T-cell (primary cell): ENCODE measurements at places on chromosomes 5 and 9.

GRCh38 chr5:111582451-111582850 lies 70.1 kb upstream of the STARD4 start:
- no peak for DNase-seq

- no peak for DNase-seq
Measured at GRCh38 chr5:122751293-122751782, 23.5 kb upstream of the SNX2 start.

- DNase-seq, result no peak
Measured at GRCh38 chr5:160657622-160658458, 194.2 kb downstream of the ATP10B start.

DNA sequence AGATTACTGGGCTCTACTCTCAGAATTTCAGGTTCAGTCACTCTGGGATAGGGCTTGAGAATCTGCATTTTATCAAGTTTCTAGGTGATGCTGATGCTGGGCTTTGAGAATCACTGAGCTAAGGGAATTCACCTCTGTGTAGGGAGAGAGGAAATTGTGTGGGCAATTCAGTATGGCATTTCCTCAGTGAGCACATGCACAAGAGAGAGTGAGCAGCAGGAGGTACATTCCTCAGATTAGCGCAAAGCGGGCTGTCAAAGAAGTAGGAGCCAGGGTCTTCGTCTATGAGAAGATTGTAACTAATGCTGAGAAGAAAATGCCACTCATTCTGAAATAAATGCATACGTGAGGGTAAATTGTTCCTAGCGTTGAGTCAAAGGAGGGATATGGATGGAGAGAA lies 175.9 kb downstream of the KIF4B start:
- no peak for DNase-seq

- DNase-seq, result no peak
Measured at GRCh38 chr5:58405175-58405574, 54.7 kb downstream of the PLK2 start.
